ENCODE measurements at places on chromosomes 2 and 18.

DNA sequence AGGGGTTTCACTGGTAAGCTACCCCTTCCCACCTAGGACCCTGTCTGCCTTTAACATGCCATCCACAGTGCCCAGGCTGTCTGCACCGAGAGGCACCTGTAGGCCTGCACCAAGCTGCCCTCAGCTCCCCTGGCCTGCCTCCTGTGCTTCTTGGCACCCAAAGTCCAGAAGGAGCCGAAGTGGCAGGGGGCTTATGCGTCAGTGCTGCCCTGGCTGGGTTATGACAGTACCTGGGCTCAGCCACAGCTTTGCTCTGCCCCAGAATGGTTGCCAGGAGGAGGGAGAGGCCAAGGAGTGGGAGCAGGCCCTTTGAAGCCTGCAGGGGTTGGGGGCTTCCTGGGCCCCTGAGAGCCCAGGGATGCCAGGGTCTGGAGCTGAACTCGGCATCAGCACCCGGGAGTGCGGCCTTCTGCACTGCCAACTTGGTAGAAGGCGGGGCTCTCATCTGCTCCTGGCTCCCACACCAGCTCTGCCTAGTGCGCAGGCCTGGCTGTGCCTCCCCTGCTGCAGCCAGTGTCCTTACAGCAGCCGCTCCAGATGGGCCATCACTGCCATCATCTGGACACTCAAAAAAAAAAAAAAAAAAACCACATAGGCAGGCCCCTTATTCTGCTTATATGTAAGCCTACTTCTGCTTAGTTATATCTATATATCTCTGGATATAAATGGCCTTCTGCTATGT is 155.4 kb downstream of the THSD7B start:
- no peak for DNase-seq

GRCh38 chr18:32213693-32214092 is 23.9 kb downstream of the MEP1B start:
- no peak for DNase-seq

- no peak for DNase-seq
Observed at GRCh38 chr2:230170532-230170931, 49.3 kb downstream of the SP110 start.

DNA sequence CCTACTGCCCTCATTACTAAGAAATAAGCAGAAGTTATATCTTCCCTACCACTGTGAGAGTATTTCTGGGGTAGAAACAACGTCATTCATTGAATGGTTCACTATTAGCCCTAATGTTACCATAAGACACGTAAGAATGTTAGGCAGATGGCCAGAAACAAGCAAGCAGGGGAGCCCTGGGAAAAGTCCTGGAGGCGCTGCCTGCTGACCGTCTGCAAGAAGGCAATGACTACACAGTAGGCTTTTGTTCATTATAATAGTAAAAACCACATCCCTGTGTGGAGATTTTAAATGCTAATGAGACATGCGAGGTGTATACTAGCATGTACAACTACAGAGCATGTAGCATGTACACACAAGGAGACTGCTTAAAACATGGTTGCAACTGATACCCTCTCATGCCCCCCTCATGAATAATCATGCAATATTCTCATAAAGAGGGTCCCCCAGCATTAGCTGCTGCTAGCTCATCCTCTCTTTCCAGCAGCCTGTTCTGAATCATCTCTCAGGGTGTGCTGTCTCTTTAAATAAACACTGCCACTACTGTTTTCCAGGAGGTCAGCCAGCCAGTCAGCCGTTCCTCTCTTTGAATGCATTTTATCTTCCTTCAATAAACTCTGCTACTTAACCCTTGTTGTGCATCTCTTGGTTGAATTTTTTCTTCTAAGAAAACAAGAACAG is 23.6 kb downstream of the SUCLG1 start:
- DNase-seq: no peak

- no peak for DNase-seq
Observed at GRCh38 chr18:80239830-80240229, 7.5 kb downstream of the PARD6G start.

GRCh38 chr2:203914546-203915182 is 21.9 kb upstream of the ICOS start:
- no peak for DNase-seq

DNA sequence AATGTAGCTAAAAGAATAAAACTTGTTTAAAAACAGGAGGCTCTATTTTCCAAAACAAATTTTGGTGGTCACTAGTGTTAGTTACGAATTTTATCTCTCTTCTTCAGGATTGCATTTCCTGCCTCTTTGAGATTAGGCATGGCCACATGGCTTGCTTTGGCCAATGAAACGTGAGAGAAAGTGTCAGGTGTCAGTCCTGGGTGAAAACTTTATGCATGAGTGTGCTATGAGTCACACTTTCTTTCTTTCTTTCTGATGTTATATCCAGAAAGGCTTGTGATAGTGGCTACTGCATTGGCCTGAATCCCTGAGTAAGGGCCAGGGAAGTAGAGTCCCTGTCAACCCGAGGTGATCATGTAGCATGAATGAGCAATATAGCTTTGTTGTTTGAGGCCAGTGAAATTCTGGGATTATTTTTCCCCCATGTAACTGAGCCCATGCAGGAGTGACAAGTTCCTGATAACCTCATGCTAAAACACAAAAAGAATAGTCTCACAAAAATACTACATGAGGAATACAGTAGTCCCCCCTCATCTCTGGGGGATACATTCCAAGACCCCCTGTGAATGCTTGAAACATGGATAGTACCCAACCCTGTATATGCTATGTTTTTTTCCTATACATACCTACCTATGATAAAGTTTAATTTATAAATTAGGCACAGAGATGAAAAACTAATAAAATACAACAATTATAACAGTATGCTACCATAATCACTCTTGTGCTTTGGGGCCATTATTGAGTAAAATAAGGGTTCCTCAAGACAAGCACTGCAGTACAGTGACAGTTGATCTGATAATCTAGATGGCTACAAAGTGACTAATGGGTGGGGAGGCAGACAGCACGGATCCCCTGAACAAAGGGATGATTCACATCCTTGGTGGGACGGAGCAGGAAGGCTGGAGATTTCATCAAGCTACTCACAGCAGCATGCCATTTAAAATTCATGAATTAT is 109.5 kb downstream of the CDC42EP3 start:
- no peak for DNase-seq

GRCh38 chr2:223058952-223059716 is 7.1 kb downstream of the KCNE4 start:
- DNase-seq: no peak

GRCh38 chr2:167215595-167215994 is 327.3 kb downstream of the XIRP2 start:
- DNase-seq: no peak

- peak; percentile 9 for DNase-seq
Observed at GRCh38 chr2:235553696-235554100, 59.9 kb downstream of the AGAP1 start.

DNA sequence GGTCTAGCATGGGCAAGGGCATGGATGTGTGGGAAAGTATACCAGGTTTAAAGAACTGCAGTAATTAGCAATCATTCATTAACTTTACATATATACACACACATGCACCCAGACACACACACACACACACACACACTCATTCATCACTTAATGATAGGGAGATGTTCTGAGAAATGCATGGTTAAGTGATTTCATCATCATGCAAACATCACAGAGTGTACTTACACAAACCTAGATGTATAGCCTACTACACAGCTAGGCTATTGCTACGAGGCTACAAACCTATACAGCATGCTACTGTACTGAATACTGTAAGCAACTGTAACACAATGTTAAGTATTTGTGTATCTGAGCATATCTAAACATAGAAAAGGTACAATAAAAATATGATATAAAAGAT is 83.6 kb downstream of the COLEC12 start:
- no peak for DNase-seq

GRCh38 chr2:38485734-38486133 is 108.7 kb upstream of the ATL2 start:
- no peak for DNase-seq

DNA sequence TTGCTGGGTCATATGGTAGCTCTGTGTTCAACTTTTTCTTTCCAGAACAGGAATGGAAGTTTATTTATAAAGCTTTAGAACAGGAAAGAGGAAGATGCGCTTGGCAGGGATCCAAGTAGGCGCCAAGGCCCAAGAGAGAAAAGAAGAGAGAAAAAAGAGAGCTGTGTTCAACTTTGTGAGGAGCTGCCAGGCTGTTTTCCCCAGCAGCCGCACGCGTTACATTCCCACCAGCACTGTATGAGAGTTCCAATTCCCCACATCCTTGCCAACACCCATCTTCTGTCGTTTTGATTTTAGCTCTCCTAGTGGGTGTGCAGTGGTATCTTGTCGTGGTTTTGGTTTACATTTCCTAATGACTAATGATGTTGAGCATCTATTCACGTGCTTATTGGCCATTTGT is 51.4 kb downstream of the KCNF1 start:
- peak; percentile 33 for DNase-seq

- DNase-seq: no peak
Observed at GRCh38 chr2:118197011-118197675, 108.9 kb downstream of the INSIG2 start.

GRCh38 chr18:48045744-48046143 is 115.3 kb upstream of the SMAD2 start:
- no peak for DNase-seq

DNA sequence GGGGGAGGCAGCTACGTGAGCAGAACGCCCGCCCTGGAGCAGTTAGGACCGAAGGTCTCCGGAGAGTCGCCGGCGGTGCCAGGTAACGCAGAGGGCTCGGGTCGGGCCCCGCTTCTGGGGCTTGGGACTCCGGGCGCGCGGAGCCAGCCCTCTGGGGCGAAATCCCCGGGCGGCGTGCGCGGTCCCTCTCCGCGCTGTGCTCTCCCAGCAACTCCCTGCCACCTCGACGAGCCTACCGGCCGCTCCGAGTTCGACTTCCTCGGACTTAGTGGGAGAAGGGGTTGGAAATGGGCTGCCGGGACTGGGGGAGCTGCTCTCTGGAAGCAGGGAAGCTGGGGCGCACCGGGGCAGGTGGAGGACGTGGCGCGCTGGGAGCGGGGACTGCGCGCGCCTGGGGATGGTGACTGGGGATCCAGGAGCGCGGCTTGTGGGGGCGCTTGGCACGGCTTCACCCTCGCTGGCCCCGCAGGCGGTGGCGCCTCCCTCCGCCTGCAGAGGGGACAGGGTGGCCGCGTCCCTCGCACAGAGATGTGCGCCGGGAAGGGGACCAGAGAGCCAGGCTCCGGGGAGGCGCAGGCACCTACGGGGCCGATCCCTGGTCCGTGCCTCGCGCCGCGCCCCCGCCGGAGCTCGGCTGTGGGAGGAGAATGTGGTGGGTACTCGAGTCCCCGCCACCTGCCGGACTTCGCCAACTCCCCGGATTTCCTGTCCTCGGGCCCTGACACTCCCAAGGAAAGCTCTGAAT is 688 bp downstream of the CDH20 start:
- no peak for DNase-seq

GRCh38 chr2:2742726-2743125 is 411.7 kb upstream of the MYT1L start:
- DNase-seq: no peak

GRCh38 chr18:70683263-70683662 is 394.4 kb downstream of the SOCS6 start:
- DNase-seq: no peak

DNA sequence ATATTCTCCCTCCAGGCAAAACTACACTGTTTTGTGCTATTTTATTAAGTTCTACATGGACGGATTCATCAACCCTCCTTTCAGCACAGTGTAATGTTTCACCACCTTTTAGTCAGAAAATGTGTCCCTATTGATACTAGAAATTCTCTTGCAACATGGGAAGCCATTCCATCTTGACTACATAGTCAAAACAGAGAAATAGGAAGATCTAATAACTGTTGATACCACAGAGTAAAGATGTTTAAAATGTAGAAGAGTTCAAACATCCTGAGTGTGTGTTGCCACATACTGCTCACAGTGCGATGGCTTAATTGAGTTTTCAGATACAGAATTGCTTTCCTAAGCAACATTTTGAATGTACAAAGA is 492.2 kb upstream of the RAB12 start:
- no peak for DNase-seq

- no peak for DNase-seq
Observed at GRCh38 chr2:146978577-146979555, 866.0 kb upstream of the ACVR2A start.

GRCh38 chr2:170394641-170395387 is 216.9 kb downstream of the MYO3B start:
- no peak for DNase-seq

- no peak for DNase-seq
Observed at GRCh38 chr2:211836409-211836808, 702.2 kb downstream of the ERBB4 start.
